ENCODE measurements at places on chromosomes 4 and X. TPM values are rescaled to one million over a fixed set of nuclear protein-coding genes. Genes with fewer than 3 reads are reported as not detected.

Gene PNPLA4
- not detected for total RNA-seq

Gene FTSJ1
- 122 TPM for total RNA-seq

GRCh38 chrX:103183912-103184311, 31.0 kb upstream of the BEX4 start:
- no peak for DNase-seq

Gene PHKA1
- not detected for total RNA-seq

DNA sequence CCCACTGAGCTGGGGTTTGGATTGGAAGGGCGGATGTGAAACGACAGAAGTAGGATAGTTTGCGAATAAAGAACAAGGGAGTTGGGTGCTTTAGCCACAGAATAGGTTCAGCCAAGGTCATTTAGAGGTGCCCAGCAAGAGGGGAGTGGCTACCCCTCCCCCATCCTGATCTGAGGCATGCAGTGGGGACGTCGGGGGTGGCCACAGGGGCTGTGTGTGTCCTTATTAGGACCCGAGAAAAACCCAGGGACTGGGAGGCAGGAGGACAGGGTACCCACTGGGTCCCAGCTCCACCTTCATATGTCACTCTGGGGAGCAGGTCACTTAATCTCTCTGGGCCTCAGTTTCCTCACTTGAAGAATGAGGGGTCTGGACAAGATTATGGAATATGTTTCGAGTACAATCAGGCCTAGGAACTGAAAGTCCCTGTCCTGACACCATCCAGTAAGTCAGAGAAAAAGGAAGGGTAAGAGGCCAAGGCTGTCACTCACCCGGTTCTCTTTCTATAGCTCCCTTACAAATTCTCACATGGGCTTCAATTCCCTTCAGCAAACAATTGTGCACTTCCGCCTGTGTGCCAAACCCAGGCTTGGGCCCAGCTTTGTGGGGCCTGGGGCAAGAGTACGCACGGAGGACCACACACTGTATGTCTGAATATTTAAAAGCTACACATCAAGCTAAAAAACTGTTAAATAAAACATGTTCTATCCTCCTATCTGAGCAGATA, 4.2 kb upstream of the NYX start:
- DNase-seq, result no peak

DNA sequence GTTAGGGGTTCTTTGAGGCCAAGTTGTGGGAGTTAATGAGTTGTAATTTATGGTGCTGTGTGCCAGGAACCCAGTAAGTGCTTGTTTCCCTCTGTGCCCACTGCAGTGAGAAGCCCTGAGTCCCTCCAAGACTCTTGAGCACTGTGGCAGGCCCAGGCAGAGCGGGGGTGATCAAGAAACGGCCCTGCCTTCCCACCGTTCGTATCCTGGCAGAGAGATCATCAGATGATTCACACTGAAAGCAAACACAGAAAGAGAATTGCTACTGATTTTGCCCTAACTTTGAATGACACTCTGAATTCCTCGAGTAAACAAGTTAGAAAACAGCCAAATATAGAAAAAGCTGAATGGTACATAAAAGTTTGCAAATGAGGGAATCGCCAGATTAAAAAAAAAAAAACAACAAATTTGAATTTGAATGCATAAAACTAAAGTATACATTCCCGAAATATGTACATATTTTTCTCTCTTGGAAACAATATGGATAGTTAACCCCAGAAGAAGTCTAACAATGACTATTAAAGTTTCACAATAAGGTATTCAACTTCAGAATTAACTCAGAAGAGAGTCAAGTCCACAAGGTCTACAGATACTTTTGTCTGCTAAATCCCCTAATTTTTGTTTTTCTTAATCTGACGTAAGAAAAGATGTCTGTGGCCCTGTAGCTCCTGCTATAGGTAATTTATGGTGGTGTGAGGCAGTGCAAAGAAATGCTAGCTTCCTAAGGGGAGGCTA, 71.8 kb downstream of the AFAP1 start:
- peak; percentile 69 for DNase-seq

DNA sequence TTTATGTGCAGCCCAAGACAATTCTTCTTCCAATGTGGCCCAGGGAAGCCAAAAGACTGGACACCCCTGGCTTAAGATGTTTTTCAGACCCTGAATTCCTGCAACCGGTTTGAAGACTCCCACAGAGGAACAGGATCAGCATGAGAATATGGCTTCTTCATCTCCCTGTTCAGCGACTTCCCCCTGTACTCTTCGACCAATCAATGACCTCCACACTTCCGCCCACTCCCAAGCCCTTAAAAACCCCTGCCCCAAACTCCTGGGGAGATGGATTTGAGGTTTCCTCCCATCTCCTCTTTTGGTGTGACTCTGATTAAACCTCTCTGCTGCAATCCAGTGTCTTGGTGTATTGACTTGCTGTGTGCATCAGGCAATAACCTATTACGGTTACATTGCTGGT, 344.4 kb downstream of the NR3C2 start:
- no peak for DNase-seq

Gene FAM236B
- not detected for total RNA-seq

Gene SPACA5
- total RNA-seq, result not detected

- no peak for DNase-seq
Measured at GRCh38 chrX:63746278-63746677, 38.7 kb downstream of the ARHGEF9 start.

GRCh38 chrX:18448416-18448815, 23.0 kb downstream of the CDKL5 start:
- no peak for DNase-seq

Gene HTN1
- total RNA-seq, result not detected
